ENCODE measurements at places on chromosomes 2 and 18.

DNA sequence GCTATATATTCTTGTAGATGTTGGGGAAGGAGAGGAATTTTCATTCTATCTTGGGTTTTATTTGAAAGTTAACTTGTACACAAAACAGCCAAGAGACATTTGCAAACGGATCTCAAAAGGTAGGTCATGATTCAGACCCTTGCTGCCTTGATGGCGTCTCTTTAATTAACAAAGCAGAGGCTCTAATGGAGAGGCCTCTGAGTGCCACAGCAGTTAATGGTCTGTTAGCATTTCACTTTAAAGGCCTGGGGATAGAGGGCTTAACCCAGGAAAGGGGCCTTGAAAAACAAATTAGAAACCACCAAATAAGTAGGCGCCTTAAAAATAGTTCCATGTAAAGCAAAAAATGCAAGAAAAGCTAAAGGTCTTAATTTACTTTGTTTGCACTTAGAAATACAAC is 836.9 kb upstream of the CELF4 start:
- no peak for DNase-seq

GRCh38 chr2:45754131-45755010 is 102.9 kb downstream of the PRKCE start:
- DNase-seq: no peak

DNA sequence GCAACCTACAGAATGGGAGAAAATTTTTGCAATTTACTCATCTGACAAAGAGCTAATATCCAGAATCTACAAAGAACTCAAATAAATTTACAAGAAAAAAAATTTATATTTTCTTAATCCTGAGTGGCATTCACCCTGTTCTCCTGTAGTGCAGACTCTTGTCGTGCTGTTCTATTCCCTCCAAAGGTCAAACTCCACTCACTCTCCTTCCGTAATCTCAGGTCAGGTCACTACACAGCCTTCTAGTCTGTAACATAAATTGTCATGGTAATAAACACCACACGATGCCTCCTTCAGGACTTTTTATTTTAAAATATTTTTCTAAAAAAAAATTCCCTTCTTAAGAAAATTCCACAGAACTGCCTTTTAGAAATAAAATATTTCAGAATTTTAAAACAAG is 417.9 kb upstream of the GCFC2 start:
- DNase-seq: no peak

- no peak for DNase-seq
Observed at GRCh38 chr2:132577686-132578085, 92.3 kb downstream of the LYPD1 start.

All from A549 (cell line).